Stimulated activated CD4-positive, alpha-beta T cell treated with anti-CD3 and anti-CD28 coated beads, Interleukin-1b, Interleukin-23, amount 100 ng/mL, for 1 hour (primary cell): ENCODE measurements at places on chromosomes 16 and 17.

- DNase-seq: no peak
Measured at GRCh38 chr17:17400566-17401184, 76.1 kb upstream of the MED9 start.

- no peak for DNase-seq
Measured at GRCh38 chr16:66335704-66336329, 30.7 kb upstream of the CDH5 start.

DNA sequence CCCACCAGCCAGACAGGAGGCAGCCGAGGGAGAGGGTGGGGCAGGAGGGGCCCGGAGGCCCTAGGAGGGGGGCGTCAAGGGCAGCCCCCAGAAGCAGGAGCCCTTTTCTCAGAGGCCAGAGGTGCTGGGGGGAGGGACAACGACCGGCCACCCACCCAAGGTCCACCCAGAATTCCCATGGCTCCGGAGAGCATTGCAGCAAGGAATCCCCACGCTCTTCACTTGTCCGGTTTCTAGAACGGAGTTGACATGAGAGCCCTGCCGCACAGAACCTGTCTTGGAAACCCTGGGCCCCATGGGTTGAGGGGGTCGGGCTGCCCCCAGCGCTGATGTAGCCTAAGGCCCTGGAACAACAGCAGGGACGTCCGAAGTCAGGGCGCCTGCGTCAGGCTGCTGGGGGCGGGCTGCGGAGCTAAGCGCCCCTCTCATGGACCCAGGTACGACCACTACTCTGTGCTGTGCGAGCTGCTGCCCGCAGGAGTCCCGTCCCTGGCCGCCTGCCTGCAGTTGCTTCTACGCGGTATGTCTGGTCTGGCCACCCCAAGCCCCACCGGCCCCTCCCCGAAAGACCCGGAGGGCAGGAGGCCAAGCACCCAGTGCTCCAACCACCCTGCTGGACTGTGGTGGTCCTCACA, 11.2 kb downstream of the CYBC1 start:
- DNase-seq: no peak

DNA sequence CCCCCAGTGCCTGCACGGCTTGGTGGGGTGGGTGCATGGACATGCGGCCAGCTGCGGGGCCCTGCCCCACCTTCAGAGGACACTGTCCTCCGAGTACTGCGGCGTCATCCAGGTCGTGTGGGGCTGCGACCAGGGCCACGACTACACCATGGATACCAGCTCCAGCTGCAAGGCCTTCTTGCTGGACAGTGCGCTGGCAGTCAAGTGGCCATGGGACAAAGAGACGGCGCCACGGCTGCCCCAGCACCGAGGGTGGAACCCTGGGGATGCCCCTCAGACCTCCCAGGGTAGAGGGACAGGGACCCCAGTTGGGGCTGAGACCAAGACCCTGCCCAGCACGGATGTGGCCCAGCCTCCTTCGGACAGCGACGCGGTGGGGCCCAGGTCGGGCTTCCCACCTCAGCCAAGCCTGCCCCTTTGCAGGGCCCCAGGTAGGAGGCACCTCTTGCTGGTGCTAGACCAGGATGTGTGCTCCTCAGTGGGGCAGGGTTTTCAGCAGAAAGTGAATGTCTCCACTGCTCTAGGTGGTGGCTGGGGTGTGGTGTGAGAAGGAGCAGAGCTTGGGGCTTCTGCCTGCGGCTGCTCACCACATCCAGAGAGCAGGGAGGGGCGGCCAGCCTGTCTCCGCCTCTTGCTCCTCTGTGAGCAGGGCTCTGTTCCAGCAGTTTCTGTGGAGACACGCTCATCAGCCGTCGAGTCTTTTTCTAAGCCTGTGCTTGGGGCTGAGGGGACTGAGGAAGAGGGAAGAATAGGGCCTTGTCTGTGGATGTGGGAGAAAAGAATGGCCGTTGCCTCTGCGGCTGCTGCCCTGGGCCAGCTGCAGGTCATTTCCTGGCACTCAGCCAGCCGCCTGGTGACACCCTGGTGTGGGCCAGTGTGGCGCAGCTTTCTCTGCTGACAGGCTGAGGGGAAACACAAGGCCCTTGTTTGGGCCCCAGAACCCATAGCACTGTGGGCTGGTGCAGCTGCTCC, 2.2 kb downstream of the ZNF276 start:
- no peak for DNase-seq

DNA sequence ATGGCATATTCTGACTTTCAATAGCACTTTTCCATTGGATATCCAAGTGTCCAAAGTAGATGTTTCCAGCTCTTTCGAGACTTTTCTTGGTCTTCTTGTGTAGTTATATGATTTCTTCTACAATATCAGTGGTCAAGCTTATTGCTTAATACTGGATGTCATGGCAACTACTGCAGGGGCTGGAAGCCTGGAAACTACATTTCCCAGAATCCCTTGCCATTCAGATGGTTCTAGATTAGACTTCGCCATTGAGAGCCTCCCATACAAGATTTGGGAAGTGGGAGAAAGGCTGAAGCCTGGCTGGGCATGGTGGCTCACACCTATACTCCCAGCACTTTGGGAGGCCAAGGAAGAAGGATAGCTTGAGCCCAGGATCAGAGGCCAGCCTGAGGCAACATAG, 153.6 kb downstream of the C16orf95 start:
- DNase-seq: no peak

DNA sequence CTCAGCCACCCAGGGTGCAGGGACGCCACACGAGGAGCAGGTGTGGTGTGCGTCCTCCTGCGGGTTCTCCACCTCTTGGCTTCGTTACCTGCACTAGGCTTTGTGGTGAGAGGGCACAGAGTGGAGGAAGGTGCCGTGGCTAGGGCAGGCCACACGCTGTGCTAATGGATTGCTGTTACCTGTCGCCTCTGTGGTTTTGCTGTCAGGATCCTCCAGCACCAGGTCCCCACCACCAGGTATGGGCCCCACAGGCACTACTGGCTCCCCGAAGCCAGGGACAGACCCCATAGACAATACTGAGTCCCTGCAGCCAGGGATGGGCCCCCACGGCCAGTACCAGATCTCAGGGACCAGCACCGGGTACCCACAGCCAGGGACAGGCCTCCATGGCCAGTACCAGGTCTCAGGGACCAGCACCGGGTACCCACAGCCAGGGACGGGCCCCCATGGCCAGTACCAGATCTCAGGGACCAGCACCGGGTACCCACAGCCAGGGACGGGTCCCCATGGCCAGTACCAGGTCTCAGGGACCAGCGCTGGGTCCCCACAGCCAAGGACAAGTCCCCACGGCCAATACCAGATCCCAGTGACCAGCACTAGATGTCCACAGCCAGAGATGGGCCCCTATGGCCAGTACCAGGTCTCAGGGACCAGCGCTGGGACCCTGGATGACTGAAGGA, 315.6 kb downstream of the SEC14L1 start:
- DNase-seq: no peak

GRCh38 chr17:13626703-13627102, 25.0 kb upstream of the HS3ST3A1 start:
- DNase-seq: no peak

- no peak for DNase-seq
Measured at GRCh38 chr16:88886845-88887521, 20.5 kb upstream of the PABPN1L start.

GRCh38 chr16:67658849-67659674, 998 bp downstream of the ACD start:
- no peak for DNase-seq

GRCh38 chr17:35856603-35857002, 12.1 kb downstream of the HEATR9 start:
- no peak for DNase-seq

GRCh38 chr16:30657866-30658730, at the start of gene FBRS:
Gene FBRS (plus strand): TSS chr16:30658431. CDS start chr16:30659519, 1,088 bp downstream.
- peak; percentile 99 for DNase-seq

GRCh38 chr17:17822189-17822588, 14.6 kb downstream of the SREBF1 start:
- DNase-seq: no peak

GRCh38 chr16:85888405-85889331, 10.3 kb upstream of the IRF8 start:
- no peak for DNase-seq

- no peak for DNase-seq
Measured at GRCh38 chr16:84943620-84944019, 67.7 kb downstream of the ZDHHC7 start.

DNA sequence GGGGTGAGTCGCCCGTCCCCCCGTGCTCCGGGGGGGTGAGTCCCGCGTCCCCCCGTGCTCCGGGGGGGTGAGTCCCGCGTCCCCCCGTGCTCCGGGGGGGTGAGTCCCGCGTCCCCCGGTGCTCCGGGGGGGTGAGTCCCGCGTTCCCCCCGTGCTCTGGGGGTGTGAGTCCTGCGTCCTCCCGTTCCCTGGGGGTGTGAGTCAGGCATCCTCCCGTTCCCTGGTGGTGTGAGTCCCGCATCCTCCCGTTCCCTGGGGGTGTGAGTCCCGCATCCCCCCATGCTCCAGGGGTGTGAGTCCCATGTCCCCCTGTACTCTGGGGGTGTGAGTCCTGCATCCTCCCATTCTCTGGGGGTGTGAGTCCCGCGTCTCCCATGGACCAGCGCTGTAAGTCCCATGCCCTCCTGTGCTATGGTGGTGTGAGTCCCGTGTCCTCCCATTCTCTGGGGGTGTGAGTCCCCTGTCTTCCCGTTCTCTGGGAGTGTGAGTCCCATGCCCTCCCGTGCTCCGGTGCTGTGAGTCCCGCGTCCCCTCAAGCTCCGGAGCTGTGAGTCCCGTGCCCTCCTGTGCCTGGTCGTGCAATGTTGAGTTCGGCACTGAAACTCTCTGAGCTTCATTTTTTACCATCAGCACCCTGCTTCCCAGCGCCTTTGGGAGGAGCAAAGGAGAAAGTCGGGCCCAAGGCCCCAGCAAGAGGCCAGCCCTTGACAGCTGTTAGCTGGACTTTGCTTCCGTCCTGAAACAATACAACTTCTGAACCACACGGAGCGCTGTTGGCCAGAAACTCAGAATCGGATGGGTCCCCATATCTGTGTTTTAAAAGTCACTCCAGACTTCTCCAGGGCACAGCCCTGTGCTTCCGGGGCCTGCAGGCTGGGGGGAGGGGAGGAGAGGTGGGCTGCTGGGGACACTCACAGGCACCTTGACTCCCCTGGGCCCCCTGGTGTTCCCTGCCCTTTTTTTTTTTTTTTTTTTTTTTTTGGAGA, 11.5 kb upstream of the ZC3H18 start:
- DNase-seq: no peak

GRCh38 chr16:578870-579405, 9.2 kb downstream of the PIGQ start:
- DNase-seq: no peak

DNA sequence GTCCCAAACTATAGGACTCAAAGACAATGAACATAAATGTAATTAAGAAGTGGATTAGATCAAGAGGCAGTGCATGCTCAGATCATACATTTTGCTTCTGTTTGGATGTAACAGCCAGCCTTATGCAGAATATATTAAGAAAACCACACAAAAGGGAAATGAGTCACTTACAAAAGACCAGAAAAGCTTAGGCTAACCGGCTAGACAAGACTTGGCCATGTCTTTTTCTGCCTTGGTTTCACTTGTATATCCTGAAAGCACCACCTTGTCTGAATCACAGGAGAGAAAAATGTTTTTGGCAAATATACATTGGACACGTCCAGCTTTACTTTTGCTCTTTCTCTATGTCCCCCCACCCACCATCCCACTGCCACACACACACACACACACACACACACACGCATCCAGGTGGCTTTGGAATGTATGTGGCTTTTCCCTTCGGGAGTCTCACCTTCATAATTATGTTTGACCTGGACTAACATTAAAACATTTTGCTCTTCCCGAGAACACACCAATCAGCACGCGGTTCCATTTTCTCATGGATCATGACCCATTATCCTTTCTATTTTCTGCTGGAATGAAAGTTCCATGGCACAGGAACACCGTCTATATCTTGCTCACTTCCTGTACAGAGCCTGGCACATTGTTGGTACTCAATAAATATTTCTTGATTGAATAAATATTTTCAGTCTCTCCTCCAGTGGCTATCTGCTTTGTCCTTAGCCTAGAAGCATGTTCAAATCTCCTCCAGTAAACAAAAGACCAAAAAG, 64.6 kb downstream of the CDK5R1 start:
- no peak for DNase-seq

- DNase-seq: no peak
Measured at GRCh38 chr17:63019138-63019873, 53.3 kb downstream of the TANC2 start.

DNA sequence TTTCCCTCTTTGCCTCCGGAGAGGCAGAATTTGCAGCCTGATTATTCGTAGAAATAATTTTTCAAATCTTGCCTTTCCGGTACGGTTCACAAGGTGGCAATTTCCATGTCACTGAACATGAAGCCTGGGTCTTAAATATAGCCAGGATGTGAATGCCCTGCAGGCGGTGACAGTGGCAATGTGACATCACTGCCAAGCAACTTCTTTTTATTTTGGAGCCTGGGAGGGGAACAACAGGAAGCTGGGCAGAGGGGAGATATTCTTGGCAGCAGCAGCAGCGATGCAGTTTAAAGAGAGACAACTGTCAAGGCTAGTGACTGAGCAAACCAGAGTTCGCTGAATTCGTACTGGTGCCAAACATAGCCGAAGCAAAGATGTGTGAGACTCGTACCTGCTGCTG, 171.1 kb downstream of the SNX29 start:
- DNase-seq: no peak

- no peak for DNase-seq
Measured at GRCh38 chr16:50505714-50506542, 42.3 kb upstream of the NKD1 start.
